ENCODE measurements at places on chromosomes 11 and 22.

DNA sequence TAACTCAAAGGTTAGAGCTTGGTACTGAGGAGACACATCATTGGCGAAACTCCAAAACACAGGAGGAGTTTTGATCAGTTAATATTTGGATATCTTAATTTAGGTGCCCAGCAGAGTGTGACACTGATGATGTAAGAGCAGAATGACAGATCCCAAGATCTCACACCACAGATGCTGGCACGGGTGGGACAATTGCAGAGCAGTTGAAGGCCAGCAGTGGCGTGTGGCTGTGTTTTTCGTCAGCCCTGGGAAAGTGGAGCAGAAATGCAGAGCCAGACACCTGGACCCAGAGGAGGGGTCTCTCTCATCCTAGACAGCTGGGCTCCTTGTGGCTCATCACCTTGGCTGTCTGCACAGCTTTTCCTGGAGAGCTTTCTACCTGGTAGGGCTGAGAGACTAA lies 59.7 kb upstream of the CTTN start:
- DNase-seq: no peak

- DNase-seq: no peak
These were observed 16.7 kb upstream of the YPEL1 start for GRCh38 chr22:21752276-21752675.

DNA sequence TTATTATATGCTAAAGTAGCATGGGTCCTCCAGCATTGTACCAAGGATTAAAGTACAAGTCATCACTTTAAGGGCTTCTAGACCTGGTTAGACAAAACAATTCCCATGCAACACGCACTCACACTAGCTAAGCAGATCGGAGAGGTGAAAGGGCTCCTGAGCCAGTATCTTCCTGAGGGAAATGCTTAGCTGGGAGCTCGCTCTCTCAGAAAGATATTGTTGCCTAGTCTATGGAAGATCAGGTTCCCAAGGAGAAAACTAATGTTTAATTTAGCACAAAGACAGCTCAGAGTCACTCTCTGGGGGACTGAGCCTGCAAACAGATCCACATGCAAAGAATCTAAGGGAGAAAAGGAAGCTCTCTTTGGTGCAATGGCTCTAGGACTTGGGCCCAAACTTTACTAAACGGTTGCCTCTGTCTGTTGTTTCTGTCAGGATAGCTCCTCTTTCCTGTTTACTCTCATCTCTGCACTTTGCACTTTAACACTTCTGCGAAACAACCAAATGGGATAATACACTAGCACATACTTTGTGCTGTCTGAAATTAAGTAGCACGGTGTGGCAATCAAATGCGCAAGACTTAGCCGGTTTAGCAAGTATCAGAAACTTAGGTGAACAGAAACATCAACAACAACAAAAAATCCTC lies 10.7 kb downstream of the MAML2 start:
- DNase-seq: peak; percentile 53

DNA sequence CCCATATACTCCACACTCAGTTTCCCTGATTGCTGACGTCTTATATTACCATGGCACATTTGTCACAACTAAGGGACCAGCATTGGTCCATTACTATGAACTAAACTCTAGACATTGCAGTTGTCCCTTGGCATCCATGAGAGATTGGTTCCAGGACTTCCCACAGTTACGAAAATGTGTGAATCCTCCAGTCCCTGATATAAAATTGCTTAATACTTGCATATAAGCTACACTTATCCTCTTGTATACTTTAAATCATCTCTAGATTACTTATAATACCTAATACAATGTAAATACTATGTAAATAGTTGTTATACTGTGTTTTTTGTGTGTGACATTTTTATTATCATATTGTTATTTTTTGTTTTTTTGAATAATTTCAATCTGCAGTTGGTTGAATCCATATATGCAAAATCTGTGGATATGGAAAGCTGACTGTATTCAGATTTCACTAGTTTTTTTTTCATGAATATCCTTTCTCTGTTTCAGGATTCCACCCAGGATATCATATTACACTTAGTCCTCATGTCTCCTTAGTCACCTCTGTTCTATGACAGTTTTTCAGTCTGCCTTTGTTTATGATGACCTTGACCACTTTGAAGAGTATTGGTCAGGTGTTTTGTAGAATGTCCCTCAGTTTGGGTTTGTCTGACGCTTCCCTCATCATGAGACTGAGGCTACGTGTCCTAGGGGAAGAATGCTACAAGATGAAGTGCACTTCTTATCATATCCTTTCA lies 55.3 kb downstream of the INSC start:
- DNase-seq: no peak

- no peak for DNase-seq
These were observed 43.1 kb upstream of the NAV2 start for GRCh38 chr11:19669511-19669910.

- DNase-seq: peak; percentile 22
These were observed 72.5 kb upstream of the ZBED5 start for GRCh38 chr11:10930224-10930971.

DNA sequence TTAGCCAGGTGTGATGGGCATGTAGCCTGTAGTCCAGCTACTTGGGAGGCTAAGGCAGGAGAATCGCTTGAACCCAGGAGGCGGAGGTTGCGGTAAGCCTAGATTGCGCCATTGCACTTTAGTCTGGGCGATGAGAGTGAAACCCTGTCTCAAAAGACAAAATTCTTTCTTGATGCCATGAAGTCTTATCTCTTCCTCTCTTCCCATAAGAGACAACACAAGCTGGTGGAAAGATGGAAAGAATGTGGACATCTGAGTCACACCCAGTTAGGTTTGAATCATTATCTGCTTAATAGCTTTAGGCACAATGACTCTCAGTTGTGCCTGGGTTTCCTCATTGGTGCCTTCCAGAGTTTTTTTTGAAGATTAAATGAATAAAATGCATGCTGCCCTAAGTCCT lies 35.3 kb downstream of the KREMEN1 start:
- DNase-seq: no peak

DNA sequence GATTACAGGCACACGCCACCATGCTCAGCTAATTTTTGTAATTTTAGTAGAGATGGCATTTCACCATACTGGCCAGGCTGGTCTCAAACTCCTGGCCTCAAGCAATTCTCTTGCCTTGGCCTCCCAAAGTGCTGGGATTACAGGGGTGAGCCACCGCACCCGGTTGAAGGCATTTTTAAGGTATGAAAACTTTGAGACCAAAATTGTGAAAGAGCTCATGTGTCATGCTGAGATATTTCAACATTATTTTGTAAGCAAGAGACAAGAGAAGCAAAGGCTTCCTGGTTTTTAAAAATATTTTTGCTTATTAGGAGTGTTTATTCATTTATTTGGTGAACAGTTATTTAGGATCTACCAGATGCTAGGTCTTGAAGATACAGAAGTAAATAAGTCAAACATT lies 6.8 kb downstream of the NHERF4 start:
- no peak for DNase-seq

GRCh38 chr22:44244265-44244822 lies 63.6 kb downstream of the PARVG start:
- DNase-seq: no peak

GRCh38 chr22:45552580-45553350 lies 50.1 kb downstream of the FBLN1 start:
- DNase-seq: no peak

DNA sequence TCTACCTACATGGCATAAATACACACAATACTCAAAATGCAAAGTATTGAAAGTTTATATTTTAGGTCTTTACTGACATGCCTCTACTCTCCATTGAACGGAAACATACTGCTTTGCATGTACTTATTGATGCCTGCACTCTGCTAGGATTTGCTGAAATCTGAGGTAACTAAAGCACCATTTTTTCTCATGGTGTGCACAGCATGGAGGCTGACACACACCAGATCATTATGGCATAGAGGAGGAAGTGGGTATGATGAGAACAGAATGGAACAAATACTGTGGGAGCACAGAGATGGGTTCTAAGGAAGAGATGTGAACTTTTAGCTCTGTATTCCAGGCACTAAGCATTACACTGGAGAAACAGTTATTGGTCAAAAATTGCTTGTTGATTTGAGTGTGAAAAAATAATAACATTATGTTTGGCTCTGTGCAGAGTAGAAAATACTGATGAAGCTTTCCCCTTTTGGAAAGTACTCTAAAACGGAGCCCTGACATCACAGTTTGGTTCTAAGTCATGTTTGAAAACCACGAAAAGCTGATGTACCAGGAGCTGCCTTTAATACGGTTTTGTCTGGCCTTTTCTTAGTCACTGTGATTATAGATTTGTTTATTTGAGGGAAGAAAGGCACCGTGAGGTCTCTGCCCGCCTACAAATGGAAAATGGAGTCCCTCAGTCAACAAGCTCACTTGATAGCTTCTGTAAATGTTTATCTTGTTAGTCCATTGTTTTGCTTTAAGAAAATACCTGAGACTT lies 5.6 kb downstream of the OR52R1 start:
- no peak for DNase-seq

DNA sequence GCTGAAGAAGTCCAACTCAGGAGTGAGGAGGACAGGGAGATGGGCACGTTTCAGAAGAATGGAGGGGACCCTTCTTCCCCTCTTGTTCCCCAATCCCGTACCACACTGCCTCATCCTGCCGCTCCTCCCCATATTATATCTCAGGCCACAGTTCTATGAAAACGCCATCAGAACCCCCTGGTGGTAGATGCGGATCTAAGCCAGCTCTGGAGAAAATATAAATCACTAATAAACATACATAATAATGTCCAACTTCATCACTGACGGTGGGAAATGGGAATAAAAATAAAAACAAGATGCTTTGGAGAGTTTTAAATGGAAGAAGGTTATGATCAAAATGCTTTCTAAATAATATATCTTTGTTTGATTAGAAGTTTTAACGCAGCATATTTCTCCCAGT lies 400.3 kb downstream of the CADM1 start:
- DNase-seq: no peak

DNA sequence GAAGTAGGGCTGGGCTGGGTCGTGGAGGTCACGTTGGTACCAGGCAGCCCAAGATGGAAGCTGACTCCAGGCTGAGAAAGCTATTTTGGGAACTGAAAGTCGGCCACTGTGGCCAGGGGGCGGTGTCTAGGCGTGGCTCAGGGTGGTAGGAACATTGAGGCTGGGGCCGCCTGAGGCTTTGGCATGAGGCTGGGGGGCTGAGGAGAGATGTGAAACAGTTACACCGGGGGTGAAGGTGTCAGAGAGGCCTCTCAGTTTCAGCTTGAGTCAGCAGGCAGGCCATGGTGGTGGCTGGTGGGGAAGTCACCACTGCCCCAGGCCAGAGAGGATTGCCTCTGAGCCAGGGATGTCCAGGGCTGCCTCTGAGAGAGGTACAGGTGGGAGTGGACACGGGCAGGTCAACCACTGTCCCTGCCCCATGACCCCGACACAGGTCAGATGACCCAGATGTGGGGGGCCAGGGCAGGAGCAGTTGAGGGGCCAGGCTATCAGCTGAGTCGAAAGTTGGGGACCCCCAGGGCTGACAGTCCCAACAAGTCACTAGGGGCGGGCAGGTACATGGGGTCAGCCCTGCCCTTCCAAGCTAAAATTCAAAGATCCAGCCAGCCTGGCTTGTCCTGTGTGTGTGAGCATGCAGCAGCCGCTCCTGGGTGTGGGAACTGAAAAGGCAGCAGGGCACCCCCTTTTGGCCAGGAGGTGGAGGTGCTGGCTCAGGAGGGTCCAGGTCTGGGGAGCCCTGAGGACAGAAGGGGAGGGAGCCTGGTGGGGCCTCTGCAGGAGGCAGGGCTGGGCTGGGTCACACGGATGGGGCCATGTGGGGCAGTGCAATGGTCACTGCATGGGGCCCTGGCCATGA lies 7.2 kb downstream of the KCNK7 start:
- peak; percentile 20 for DNase-seq

DNA sequence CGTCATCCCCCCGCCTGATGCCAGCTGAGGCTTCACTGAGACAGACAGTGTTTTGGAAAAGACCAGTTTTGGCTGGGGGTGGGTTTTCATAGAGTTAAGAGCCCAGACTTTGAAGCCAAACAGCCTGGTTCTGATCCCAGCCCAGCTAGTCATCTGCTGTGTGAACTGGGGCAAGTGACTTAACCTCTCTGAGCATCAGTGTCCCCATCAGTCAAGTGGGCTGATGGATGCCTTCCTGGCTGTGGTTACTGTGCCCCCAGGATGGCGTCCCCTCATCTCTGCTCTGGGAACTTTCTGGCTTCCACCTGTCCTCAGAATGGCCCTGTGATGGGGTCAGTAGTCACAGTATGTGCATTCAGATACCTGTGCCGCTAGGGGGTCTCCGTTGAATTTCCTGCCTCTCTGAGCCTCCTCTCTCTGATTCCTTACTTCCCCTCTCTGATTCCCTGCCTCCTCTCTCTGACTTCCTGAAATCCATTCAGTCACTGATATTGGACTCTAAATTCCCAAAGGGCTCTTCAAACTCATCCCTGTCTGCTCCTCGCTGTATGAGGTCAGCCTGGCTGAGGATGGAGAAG lies 2.4 kb downstream of the RASD2 start:
- DNase-seq: no peak

- no peak for DNase-seq
These were observed 3.2 kb upstream of the GAB2 start for GRCh38 chr11:78420796-78421209.

GRCh38 chr11:18731441-18731840 lies 5.5 kb upstream of the IGSF22 start:
- DNase-seq: no peak

DNA sequence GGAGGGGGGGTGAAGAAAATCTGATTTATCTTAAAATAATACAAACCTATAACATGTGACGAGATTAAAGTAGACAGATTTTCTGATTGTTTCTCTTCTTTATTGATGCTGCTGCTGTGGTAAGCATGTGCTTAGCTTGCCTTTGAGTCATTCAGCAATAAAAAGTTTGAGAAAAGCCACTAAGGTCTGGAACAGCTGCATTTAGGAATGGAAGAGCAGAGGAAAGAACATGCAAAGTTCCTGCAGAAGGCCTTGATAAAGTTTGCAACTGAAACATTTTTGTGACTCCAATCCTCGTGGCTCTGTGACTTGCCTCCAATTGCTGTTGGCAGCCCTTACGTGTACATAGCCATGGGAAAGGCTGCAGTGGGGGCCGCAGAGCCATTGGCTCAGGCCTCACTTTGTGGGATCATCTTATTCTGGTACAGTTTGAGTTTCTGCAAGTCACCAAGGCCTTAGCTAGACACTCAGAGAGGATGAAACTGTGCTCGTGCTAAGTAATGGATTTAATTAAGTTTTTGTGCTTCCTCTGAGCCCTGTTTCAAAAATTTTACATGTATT lies 370.2 kb downstream of the AASDHPPT start:
- no peak for DNase-seq

- no peak for DNase-seq
These were observed 31.1 kb downstream of the FADS3 start for GRCh38 chr11:61860054-61860903.

- DNase-seq: no peak
These were observed 7.9 kb downstream of the MUC5B start for GRCh38 chr11:1230456-1231395.

Measured in NCI-H2171 treated with DMSO at 0.1 percent for 48 hours (cell line).